Tibial nerve (tissue), 4 donors: ENCODE measurements at places on chromosomes 5 and 9. TPM values are rescaled to one million over a fixed set of nuclear protein-coding genes. Genes with fewer than 3 reads are reported as not detected.

- DNase-seq: no peak
Measured at GRCh38 chr5:61268871-61269270, 63.2 kb upstream of the ZSWIM6 start.

LRRC26 gene
- not detected for total RNA-seq

SLC2A6 gene
- total RNA-seq: 3.1 TPM

DNA sequence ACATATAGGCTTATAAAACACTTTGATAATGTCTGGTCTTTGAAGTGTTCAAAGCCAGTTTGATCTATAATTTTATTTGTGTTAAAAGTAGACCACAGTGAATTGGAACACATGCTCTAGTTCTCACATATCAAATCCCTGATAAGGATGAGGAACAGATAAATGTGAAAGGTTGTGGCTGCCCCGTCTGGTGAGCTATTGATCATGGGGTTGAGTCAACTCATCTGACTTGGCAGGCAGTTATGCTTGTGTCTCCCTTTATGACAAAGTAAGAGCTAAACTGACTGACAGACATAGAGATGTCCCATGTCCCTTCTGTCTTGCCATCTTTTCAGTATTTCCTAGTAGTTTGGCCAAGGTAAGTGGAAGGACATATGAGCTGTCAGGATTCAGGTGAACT, 2.9 kb upstream of the ERMP1 start:
- no peak for DNase-seq

LRRC19 gene
- not detected for total RNA-seq
